ENCODE measurements at places on chromosomes 11 and 22.

GRCh38 chr11:33266393-33267215 lies 9.4 kb downstream of the HIPK3 start:
- DNase-seq: peak; percentile 93

DNA sequence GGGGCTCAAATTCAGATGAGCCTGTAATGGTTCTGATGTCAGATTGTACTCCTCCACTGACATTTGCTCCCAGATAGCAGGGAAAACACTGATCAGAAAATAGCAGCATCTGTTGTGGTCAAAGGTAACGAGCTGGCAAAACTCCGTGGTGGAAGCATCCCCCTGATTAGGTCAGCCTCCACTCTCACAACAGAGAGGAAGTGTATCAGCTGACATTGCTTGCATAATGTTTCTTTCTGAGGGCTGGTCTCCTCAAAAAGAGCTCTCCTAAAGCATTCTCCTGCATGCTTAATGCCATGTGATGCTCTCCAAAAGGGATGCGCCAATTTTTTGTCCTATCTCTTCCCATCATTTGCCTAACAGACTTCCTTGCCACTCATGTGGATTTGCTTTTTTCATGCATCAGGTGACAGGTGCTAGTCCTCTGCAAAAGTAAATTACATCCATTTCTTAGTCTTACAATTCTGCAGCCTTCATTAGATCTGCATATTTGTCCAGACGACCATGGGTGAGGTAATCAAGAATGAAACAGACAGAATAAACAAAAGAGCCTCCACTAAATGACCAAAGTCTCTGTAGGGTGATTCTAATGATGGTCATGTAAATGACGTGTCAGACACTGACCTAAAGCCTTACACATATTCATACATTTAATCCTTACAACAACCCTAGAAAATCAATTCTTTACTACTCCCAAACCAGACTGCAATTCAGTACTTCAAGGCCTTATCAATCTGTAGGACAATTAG lies 6.4 kb upstream of the TENM4 start:
- no peak for DNase-seq

DNA sequence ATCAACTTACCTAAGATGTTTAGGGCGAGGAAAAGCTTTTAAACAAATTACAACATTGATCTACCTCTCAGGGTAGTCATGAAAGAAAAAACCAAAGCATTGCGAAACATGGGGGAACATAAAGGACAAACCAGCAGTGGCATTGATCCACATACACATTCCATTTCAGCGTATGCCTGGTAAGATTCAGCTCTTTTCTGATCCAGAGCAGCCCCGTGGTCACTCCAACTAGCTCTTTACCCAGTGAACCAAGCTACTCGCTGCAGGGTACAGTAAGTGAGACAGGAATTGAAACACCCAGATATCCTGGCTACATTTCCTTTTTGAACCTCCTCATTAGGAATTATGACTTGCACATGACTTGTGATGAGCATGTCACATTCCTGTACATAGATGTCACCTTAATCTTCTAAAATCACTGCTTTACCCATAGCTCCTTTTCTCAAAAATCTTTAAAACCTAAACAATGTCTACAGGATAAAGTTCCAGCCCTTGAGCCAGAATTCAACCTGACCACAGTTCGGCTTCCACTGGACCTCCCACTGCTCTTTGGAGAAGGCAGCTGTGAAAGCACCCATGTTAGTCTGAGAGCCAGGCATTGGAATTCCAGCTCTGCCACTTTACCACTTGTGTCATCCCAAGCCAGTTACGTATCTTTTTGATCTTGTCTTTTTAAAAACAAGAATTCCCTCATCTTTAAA lies 42.9 kb upstream of the AKIP1 start:
- DNase-seq: peak; percentile 77

- no peak for DNase-seq
Observed at GRCh38 chr11:76736773-76737495, 46.2 kb upstream of the TSKU start.

DNA sequence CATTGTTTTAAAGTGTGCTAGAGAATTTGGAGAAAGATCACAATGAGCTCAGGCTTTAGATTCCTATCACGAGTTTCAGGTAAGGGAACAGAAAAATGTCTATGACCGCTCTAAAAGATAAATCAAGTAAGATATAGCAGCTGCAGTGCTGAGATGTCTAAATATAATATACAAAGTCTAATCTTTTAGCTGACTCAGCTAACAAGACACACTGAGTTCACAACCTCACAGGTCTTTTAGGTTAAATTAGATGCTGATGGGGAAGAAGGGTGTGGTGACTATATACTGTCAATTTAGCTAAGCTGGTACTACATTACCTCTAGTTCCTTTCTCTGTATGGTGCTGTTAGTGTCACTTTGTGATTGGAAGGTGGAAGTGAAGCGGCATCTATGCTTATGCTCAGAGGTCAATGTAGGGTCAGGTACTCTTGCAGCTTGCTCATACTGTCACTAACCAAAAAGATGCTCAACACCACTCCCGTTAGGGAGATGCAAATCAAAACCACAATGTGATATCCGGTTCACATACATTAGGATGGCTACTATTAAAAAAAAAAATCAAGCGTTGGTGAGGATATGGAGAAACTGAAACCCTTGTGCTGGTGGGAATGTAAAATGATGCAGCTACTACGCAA lies 283.5 kb downstream of the SWAP70 start:
- DNase-seq: no peak

GRCh38 chr22:37454857-37455686 lies 27.8 kb upstream of the ELFN2 start:
- DNase-seq: peak; percentile 93

DNA sequence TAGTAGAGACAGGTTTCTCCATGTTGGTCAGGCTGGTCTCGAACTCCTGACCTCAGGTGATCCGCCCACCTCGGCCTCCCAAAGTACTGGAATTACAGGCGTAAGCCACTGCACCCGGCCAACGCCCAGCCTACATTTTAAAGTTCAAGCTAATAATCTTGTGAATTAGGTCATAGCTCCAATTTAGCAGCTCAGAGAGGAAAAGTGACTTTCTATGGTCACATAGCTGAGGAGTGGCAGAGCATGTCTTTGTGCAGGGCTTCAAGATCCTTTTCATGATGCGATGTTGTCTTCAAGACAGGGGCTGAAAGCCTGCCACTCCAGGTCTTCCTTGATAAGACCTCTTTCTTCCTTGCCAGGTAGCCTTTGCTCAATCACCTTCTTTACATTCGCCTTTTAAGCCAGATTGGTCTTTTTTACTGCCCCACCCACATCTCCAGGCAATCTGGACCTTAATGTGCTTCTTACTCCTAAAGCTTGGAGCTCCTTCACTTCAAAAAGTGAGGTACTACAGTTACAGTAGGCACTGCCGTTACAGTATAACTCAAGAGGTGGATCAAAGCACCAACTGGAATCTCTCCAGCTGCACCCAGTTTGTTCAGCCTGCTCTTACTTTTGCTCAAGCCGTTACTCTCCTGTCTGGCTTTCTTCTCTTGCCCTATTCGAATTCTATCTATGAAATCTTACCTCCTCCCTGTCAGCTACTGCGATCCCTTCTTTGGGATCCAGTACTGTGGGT lies 18.2 kb downstream of the YWHAH start:
- no peak for DNase-seq

DNA sequence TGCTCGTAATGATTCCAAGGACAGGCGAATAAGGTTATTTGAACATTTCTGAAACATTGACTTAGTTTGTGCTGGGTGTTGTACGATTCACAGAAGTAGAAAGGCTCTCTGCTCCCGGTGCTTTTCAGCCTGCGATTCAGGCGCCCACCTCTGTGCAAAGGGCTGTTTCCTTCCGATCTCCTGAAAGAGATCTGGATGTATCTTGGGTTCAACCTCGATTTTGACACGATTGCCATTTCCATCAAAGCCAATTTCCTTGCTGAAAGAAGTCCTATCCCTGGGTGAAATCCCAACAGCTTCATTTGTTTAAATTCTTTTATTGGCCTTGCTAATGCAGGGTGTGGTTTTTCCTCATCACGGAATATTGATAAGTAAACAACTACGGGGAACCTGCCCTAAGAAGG lies 1.1 kb upstream of the ZC3H12C start:
- DNase-seq: peak; percentile 36

- peak; percentile 89 for DNase-seq
Observed at GRCh38 chr11:12888525-12889158, 120.5 kb upstream of the RASSF10 start.

GRCh38 chr22:46869831-46870441 lies 107.5 kb downstream of the TBC1D22A start:
- DNase-seq: no peak

DNA sequence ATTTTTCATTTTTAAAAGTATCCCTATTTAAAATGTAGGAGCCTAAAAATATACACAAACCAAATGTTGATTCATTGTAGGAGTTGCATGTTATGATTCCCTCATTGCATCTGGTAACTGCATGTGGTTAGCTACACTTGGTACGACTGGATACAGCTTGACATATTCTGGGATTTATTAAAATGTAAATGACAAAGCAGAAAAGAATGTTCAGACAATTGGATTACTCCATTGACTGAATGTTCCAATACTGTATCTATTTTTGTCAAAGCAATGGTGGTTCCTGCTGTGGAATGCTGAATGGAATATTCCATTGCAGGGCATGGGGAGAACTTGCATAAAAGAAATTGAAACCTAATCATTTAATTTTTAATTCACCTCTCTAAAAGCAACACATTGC lies 30.8 kb downstream of the BLID start:
- peak; percentile 88 for DNase-seq

GRCh38 chr22:42468841-42469240 lies 36.6 kb upstream of the NFAM1 start:
- peak; percentile 34 for DNase-seq

DNA sequence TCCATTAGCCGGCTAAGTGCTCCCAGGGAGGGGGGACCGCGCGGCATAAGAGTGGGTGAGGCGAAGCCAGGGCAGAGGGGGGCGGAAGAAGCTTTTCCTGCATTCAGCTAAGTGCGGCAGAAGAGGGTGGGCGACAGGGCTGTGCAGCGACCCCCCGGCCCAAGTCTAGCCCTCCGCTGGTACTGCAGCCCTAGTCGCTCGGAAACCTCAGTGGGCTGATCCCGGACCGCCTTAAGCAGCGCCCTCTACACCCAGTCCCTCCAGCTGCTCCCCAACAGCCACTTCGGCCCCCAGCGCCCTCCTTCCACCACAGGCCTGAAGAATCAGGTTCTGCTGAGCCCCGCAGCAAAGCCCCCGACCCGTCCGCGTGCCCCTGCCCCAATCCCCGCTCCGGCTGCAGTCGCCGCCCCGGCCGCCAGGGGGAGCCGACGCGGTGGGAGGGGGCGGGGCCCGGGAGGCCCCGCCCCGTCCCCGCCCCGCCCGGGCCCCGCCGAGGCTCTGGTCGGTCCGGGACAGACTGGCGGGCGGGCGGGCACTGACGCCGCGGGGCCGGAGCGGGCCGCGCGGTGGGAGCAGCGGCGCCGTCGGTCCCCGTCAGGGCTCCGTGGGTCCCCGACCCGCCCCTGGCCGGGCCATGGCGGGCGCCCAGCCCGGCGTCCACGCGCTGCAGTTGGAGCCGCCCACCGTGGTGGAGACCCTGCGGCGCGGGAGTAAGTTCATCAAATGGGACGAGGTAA lies at the start of gene PLCB3:
Gene PLCB3, plus strand, starts transcription at position 515 of the 737 bp plus-strand sequence. Its CDS starts 120 bp downstream, at position 635.
- DNase-seq: no peak

DNA sequence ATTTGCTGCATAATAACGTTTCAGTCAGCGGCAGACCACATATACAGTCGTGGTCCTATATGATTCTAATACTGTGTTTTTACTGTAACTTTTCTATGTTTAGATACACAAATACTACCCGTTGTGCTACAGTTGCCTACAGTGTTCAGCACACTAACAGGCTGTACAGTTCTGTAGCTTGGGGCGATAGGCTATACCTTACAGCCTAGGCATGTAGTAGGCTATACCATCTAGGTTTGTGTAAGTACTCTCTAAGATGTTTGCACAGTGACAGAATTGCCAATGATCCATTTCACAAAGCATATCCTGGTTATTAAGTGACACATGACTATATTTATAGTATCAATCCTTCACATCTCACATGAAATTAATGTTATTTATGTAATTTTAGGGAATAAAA lies 78.2 kb downstream of the YAP1 start:
- no peak for DNase-seq

GRCh38 chr11:79663017-79663416 lies 222.2 kb upstream of the TENM4 start:
- no peak for DNase-seq

DNA sequence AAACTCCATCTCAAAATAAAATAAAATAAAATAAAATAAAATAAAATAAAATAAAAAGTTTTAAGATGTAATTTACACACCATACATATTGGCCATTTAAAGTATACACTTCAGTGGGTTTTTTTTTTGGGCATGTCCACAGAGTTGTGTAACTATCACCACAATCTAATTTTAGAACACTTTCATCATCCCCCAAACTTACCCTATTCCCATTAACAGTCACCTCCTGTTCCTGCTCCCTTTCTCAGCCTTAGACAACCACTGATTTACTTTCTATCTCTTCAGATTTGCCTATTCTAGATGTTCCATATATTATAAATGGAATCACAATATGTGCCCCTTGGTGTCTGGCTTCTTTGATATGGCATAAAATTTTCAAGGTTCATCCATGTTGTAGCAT lies 4.6 kb upstream of the ACER3 start:
- no peak for DNase-seq

DNA sequence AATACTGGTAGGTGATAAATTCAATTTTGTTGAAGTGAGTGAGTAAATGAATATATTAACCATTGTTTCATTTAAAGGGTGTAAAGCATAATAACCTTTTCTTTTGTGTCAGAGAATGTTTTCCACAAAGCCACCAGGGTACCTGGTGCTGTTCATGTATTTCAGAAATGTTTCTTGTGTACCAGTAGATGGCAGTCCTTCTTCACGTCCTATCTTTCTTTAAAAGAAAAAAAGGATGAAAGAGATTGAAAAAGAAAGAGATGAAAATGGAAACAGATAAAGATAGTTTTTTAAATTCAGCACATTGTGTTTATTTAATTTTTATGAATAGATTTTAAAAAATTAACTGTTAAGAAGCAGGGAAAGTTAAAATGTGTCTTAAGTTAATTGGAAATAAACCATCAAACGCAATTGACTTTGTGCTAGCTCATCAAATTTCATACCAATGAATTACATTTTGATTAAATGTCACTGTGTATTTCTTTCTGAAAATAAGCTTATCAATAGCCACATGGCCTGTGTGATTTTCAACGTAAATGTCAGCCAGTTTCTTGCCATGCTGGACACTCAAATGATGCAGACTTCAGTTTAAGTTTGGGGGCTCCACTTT lies 65.5 kb upstream of the CHORDC1 start:
- DNase-seq: peak; percentile 10

GRCh38 chr22:50583294-50583861 lies 729 bp upstream of the CHKB start:
- no peak for DNase-seq
